ENCODE measurements at places on chromosomes 7 and 10. TPM values are rescaled to one million over a fixed set of nuclear protein-coding genes. Genes with fewer than 3 reads are reported as not detected.

Gene NEBL
- 0.17 TPM for total RNA-seq

Gene RALA
- total RNA-seq, result 33.3 TPM

Gene CCDC7
- 13.1 TPM for total RNA-seq

Gene FAM53B
- 13.1 TPM for total RNA-seq

Gene TACR2
- total RNA-seq, result not detected

Gene RAB19
- not detected for total RNA-seq

Gene TEX47
- total RNA-seq, result not detected

Gene ANAPC16
- total RNA-seq, result 53.1 TPM

Gene GJD4
- total RNA-seq, result not detected

Gene LIPK
- not detected for total RNA-seq

Gene ASB4
- total RNA-seq, result not detected

Gene FAM25A
- not detected for total RNA-seq

Gene LRIT1
- not detected for total RNA-seq

Gene SPDYE17
- total RNA-seq, result not detected

Gene NEUROD6
- total RNA-seq, result not detected

Gene RAMP3
- 0.58 TPM for total RNA-seq

Gene HOXA2
- 1.3 TPM for total RNA-seq

Gene HTRA1
- 159 TPM for total RNA-seq

Gene GATA3
- not detected for total RNA-seq

Measured in smooth muscle cell of trachea (primary cell).